ENCODE measurements at places on chromosomes 7 and 10. TPM values are rescaled to one million over a fixed set of nuclear protein-coding genes. Genes with fewer than 3 reads are reported as not detected.

Gene CALHM2
- total RNA-seq = 20.1 TPM

Gene C10orf120
- not detected for total RNA-seq

Gene HMX2
- total RNA-seq = not detected

Gene INA
- total RNA-seq = under 0.01 TPM

Gene ARHGEF5
- 0.34 TPM for total RNA-seq

Gene SLIT1
- total RNA-seq = under 0.01 TPM

Gene CYP3A4
- not detected for total RNA-seq

Gene LIPN
- not detected for total RNA-seq

Gene WDFY4
- 0.11 TPM for total RNA-seq

Gene ERVW-1
- total RNA-seq = not detected

Gene CISD1
- 22.0 TPM for total RNA-seq

Gene SPDYE16
- total RNA-seq = not detected

Gene RSPH10B2
- 2.1 TPM for total RNA-seq

Gene RBP3
- not detected for total RNA-seq
